ENCODE measurements at places on chromosomes 4 and X. TPM values are rescaled to one million over a fixed set of nuclear protein-coding genes. Genes with fewer than 3 reads are reported as not detected.

DNA sequence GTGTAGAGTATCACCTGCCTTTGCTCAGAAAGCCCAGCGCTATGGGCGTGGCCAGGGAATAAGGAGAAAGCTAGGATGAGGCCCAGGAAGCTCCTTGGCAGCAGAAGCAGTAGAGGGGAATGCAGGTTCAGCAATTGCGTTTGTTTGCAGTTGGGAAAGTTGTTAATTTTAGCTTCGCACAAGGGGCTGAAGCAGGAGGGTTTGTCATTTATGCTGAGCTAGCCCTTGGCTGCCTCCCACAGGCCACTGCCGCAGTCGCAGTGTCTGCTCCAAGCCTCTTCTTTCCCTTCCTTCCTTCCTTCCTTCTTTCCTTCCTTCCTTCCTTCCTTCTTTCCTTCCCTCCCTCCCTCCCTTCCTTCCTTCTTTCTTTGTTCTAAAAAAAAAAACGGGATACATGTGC is 21.5 kb downstream of the FRMPD3 start:
- no peaks in the 10 kb centered on the region for H3K36me3 ChIP-seq
- peaks cover 5% of the 10 kb centered on the region for H3K27me3 ChIP-seq
- no peak overlapping the region for H3K27ac ChIP-seq
- no peaks in the 10 kb centered on the region for H3K4me1 ChIP-seq
- DNase-seq: no peak

GRCh38 chr4:96675896-96676295 is 836.0 kb downstream of the PDHA2 start:
- H3K4me1 ChIP-seq: peaks cover 16% of the 10 kb centered on the region
- no peak overlapping the region for H3K27ac ChIP-seq
- no peak overlapping the region for H3K4me3 ChIP-seq
- peaks cover 1% of the 10 kb centered on the region for H3K36me3 ChIP-seq
- no peak for DNase-seq
- H3K27me3 ChIP-seq: no peaks in the 10 kb centered on the region

DNA sequence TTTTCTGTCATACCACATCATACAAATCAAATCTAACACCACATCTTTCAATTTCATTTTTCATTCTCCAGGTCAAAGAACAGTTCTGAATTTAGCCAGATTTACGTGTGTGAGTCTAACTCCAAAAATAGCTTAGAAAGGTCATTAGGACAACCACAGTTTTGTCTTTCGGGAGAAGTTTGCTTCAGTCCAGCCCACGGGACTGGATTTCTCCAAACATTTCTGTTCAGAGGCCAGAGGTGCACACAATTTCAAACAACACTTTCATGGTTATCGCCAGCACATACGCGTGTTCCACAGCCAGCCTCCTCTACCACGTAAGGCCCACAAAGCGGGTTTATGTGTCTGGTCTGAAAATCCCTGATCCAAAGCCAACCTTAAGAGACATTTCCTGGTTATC is 65.9 kb downstream of the VEGFC start:
- peaks cover 16% of the 10 kb centered on the region for H3K4me1 ChIP-seq
- H3K36me3 ChIP-seq: peaks cover 1% of the 10 kb centered on the region
- no peaks in the 10 kb centered on the region for H3K27me3 ChIP-seq
- no peak overlapping the region for H3K4me3 ChIP-seq
- no peak for DNase-seq
- H3K27ac ChIP-seq: peak overlapping the region; percentile 25

- no peak overlapping the region for H3K27ac ChIP-seq
- no peaks in the 10 kb centered on the region for H3K27me3 ChIP-seq
- DNase-seq: no peak
- H3K4me1 ChIP-seq: peaks cover 25% of the 10 kb centered on the region
Observed at GRCh38 chr4:53763813-53764597, 172.7 kb upstream of the LNX1 start.

GRCh38 chr4:68498413-68499007 is 51.2 kb downstream of the TMPRSS11E start:
- no peak overlapping the region for H3K4me3 ChIP-seq
- peaks cover 9% of the 10 kb centered on the region for H3K27me3 ChIP-seq
- H3K4me1 ChIP-seq: peaks cover 5% of the 10 kb centered on the region
- DNase-seq: no peak

DNA sequence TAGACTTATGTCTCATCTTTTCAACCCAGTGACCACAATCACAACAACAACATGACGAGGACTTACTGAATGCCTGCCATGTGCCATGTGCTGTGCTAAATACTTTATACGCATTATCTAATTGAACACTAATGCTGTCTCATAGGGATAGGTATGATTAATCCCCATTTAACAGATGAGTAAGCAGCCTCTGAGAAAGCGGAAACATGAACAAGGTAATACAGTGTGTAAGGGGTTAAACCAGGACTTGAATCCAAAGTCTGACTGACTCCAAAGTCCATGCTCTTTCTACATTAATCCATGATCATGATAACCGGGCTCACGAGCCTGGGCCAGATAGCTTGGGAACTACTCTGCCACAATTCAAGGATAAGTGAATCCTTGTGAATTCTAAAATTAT is 105.3 kb upstream of the MBNL3 start:
- peaks cover 13% of the 10 kb centered on the region for H3K27me3 ChIP-seq
- no peak overlapping the region for H3K27ac ChIP-seq
- no peaks in the 10 kb centered on the region for H3K36me3 ChIP-seq
- no peak overlapping the region for H3K4me3 ChIP-seq
- H3K4me1 ChIP-seq: no peaks in the 10 kb centered on the region
- DNase-seq: no peak

DNA sequence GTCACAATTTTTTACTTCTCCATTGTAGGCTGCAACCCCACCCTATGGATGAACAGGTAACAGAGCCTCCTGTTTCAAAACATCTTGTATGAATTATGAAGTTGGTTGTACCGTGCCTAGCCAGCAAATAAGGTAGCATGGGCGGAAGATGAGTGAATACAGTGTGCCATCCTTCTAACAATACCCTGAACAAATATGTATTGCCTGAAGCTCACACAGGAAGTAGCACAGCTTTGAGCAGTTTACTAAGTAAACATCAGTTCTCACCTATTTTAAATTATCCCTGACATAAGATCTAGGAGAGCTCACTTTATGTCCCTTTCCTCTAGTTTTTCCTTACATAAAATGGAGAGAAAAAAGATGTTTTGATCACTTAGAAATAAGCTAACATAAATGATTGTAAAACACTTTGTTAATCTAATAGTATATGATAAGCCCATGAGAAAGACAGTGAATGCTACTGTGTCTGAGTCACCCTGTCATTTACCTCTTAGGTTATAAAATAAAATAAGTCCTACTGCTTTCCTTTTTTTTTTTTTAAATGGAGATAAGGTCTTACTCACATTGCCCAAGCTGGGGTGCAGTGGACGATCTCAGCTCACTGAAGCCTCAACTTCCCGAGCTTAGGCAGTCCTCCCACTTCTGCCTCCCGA is 36.6 kb downstream of the GRSF1 start:
- no peak for DNase-seq
- no peak overlapping the region for H3K27ac ChIP-seq
- H3K36me3 ChIP-seq: peaks cover 12% of the 10 kb centered on the region

GABRB1 gene
- not detected for total RNA-seq

DNA sequence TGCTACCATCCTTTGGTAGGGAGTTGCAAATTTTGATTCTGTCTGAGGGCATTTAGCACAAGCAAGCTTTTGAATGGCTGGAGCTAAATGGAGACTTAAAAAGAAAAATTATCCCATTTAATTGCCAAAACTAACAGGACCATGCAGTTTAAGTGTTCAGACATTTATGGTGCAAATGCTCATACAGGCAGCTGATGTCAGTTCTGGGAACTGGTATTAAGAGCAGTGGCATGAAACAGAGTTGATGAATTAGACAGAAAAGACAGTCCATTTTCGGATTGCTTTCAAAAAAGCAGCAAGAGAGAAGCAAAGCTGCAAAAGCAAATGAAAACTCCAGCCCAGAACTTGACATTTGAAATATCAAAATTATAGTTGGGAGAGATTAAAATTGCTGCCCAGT is 1.3 kb downstream of the SCRG1 start:
- peaks cover 17% of the 10 kb centered on the region for H3K36me3 ChIP-seq
- H3K4me1 ChIP-seq: peaks cover 30% of the 10 kb centered on the region
- DNase-seq: no peak
- H3K27me3 ChIP-seq: no peaks in the 10 kb centered on the region

GRCh38 chr4:105971036-105971435 is 75.8 kb downstream of the NPNT start:
- H3K36me3 ChIP-seq: peaks cover 2% of the 10 kb centered on the region
- peaks cover 18% of the 10 kb centered on the region for H3K4me1 ChIP-seq
- peaks cover 9% of the 10 kb centered on the region for H3K27me3 ChIP-seq

HTRA3 gene
- 3.5 TPM for total RNA-seq

GRCh38 chrX:12570859-12571501 is 220.2 kb upstream of the PRPS2 start:
- H3K4me3 ChIP-seq: no peak overlapping the region
- no peak for DNase-seq
- H3K27me3 ChIP-seq: peaks cover 2% of the 10 kb centered on the region
- H3K27ac ChIP-seq: no peak overlapping the region
- no peaks in the 10 kb centered on the region for H3K4me1 ChIP-seq
- no peaks in the 10 kb centered on the region for H3K36me3 ChIP-seq

- H3K36me3 ChIP-seq: no peaks in the 10 kb centered on the region
- H3K4me3 ChIP-seq: no peak overlapping the region
- H3K27ac ChIP-seq: peak overlapping the region; percentile 13
Observed at GRCh38 chr4:113699772-113700171, 61.8 kb downstream of the CAMK2D start.

DNA sequence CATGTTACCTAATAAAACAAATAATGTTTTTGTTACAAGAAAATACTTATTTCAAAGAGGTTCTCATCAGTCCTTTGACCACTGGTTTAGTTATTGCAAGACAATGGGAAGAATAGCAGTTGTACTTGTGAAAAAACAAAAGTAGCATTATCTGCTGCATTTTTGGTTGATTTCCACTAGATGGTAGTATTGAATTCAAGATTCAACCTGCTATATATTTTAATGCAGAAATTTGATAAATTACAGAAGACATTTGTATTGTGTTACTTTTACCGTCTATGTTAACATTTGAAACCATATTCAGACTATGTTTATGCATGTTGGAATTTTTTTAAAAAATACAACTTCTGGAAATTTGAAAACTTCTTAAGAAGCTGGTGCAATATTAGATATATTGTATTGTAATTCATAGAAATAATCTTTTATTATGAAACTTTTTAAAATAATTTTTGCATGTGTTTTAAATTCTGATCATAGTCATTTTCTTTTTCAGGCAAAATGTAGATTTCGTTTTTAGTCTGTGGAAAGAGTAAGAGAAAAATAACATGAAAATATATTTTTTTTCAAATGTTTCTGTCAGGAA is 56.4 kb downstream of the SPCS3 start:
- no peak overlapping the region for H3K4me3 ChIP-seq
- H3K36me3 ChIP-seq: no peaks in the 10 kb centered on the region
- H3K27me3 ChIP-seq: peaks cover 4% of the 10 kb centered on the region

- no peaks in the 10 kb centered on the region for H3K27me3 ChIP-seq
- H3K36me3 ChIP-seq: peaks cover 42% of the 10 kb centered on the region
- H3K27ac ChIP-seq: no peak overlapping the region
- no peak for DNase-seq
- no peak overlapping the region for H3K4me3 ChIP-seq
- peaks cover 6% of the 10 kb centered on the region for H3K4me1 ChIP-seq
Observed at GRCh38 chr4:113849771-113850170, 88.2 kb upstream of the CAMK2D start.

DNA sequence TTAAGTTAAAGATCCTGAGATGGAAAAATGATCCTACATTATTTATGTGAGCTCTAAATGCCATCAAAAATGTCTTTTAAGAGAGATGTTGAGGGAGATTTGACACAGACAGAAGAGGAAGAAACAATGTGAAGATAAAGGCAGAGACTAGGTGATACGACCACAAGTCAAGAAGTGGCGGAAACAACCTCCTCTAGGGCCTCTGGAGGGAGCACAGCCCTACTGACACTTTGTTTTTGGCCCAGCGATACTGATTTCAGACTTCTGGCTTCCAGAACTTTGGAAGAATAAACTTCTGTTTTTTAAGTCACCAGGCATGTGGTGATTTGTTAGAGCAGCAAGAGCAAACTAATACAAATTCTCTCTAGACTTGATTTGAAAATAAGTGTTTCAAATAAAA is 1216.1 kb downstream of the FSTL5 start:
- DNase-seq: no peak
- peaks cover 2% of the 10 kb centered on the region for H3K27me3 ChIP-seq
- no peaks in the 10 kb centered on the region for H3K36me3 ChIP-seq
- H3K4me3 ChIP-seq: no peak overlapping the region
- no peaks in the 10 kb centered on the region for H3K4me1 ChIP-seq
- H3K27ac ChIP-seq: no peak overlapping the region
